ENCODE measurements at places on chromosomes 12 and 14.

DNA sequence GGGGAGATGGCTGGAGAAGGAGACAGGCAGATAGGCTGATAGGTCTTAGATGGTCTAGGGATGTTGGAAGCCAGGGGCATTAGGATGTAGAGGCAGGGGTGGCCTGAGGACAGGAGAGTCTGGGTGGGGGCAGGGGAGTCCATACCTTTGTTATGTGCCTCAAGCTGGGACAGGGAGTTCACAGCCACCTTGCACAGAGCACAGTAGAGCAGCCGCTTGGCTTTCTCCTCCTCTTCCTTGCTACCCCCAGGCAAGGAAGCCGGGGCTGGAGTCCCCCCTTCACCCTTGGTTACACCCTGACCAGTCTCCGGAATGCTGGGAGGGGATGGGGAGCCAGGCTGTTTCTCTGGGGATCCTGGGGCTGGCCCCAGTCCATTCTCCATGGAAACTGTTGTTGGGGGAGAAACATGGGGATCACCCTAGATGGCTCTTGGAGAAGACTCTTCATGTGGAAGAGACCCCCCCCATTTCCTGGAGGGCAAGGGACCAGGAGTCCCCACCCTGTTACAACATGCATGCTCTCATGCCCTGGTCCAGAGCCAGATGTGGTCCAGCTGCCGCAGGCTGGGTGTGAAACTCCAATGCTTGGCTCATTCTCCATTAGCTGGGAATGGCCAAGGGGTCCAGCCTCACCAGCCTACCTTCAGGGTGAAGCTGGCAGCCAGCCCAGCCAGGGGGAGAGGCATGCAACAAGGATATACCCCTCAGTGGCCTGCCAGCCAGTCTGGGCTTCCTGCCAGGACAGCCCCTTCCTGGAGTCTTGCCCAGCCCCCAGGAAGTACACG, 7.2 kb upstream of the GPR84 start:
- DNase-seq: no peak

DNA sequence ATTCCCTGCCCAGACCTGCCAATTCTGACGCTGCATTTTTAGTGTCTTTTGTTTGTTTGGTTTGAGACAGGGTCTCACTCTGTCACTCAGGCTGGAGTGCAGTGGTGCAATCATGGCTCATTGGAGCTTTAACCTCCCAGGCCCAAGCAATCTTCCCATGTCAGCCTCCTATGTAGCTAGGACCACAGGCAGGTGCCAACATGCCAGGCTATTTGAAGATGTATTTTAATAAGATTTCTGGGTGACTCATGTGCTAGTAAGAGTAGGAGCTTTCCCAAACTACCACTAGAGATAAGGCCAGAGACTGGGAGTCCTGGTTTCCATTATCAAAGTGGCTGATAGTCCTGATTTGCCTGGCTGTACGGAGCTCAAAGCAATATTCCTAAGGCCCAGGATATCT, 693.3 kb downstream of the MED13L start:
- no peak for DNase-seq

- DNase-seq: no peak
Observed at GRCh38 chr12:85711735-85712390, 124.3 kb downstream of the RASSF9 start.

GRCh38 chr12:124036657-124037109, 63.7 kb downstream of the ZNF664 start:
- no peak for DNase-seq

GRCh38 chr14:29721586-29721985, 206.1 kb downstream of the PRKD1 start:
- DNase-seq: no peak

GRCh38 chr14:89617481-89618329, 200.7 kb upstream of the FOXN3 start:
- peak; percentile 31 for DNase-seq

GRCh38 chr14:73745571-73746519, 31.7 kb upstream of the PNMA1 start:
- DNase-seq: no peak

GRCh38 chr14:101992708-101993107, 28.3 kb downstream of the DYNC1H1 start:
- peak; percentile 29 for DNase-seq

DNA sequence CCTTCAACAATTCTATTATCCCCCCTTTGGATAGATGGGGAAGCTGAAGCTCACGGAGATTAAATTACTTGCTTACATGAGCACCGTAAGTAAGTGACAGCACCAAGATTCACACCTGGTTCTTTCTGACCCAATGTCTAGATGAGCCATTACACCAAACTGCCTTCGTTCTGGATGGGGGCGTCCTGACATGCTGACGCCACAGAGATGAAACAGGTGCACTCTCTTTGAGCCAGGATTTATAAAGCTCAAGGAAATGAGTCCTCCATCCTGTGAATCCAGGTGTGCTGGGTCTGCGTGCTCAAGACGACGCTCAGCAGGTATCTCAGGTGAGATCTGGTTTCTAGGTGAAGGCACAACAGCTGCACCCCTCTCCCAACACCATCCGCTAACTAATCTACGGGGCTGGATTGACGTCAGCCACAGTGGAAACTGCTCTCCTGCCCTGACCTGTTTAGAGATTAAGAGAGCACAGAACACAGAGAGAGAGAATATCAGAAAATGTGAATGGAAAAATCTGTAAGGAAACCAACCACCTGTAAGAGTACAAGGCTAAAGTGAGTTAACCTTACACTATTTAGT, 61.6 kb downstream of the KSR2 start:
- DNase-seq: no peak

- DNase-seq: no peak
Observed at GRCh38 chr14:68623826-68624225, 169.0 kb downstream of the ZFP36L1 start.

DNA sequence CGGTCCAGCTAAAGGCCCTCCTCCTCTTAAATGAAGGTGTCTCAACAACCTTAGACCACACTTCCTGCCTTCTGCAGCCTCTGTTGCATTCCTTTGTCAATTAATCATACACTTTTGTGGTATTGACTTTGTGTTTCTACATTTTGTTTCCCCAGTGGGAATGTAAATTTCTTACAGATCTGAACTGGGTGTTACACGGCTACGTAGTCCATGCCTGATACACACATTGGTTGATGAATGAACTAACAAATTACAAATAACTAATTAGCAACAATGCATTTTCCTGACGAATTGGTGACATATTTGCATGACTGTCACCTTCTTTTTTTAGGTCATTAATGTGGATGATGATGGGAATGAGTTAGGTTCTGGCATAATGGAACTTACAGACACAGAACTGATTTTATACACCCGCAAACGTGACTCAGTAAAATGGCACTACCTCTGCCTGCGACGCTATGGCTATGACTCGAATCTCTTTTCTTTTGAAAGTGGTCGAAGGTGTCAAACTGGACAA, 15.2 kb upstream of the CCT2 start:
- DNase-seq: no peak

- DNase-seq: no peak
Observed at GRCh38 chr12:49809906-49810389, 18.3 kb downstream of the NCKAP5L start.

DNA sequence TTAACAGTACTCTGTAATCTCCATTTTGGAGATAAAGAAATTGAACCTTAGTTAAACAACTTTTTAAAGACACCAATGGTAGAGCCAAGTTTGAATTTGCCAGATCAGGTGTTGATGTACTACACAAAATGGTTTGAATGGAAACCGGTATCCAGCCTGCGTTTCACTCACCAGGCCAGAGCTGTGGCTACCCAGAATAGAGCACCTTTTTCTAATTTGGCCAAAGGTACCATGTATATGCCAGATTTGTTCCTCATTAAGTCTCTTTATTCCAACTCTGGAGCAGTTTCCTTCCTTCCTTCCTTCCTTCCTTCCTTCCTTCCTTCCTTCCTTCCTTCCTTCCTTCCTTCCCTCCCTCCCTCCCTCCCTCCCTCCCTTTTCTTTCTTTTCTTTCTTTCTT, 39.3 kb downstream of the PALS1 start:
- no peak for DNase-seq

DNA sequence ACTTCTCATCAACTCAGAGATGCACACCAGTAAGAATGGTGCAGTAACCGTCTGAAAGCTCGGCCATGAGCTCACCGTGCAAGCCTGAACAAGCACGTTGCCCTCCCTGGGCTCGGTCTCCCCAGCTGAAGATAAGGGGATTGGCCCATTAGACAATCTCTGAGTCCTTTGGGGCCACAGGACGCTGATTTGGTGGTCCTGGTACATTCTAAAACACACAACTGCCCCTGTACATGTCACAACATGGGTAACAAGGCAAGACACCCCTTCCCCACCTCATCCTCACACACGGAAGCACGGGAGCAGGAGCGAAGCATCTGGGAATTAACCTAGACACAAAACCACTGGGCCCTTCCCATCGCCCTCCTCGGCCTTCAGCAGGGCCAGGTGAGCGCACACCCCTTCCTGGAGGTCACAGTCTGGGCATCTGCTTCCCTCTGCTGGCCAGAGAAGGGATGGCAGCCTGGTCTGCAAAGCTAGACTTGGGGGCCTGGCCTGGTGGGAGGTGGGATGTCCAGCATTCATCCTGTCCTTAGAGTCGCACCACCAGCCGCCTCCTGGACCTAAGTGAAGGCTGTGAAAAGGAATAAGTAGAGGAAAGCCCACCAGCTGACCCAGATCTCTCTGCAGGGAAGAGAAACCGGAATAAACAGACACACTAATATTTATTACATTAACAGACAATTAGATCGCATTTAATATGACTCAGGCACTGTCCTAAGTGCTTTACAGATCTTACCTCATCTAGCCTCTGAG, 18.9 kb upstream of the SMUG1 start:
- peak; percentile 80 for DNase-seq

DNA sequence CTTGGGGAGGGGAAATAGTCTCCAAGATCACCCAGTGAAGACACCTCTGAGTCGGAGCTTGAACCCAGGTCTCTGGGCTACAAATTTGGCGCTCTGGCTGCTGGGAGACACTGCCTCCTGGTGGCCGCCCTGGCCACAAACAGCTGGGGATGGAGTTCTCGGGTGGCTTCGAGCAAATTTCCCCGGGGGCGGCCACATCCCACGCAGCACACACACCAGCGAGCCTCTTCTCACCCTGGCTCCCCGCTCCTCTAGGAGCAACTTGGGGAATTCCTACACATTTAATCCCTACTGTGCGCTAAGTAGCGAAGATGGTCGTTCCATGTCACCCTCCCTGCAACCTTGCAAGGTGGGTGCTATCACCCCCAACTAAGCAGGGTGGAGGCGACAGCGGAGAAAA, 66.2 kb upstream of the BEGAIN start:
- DNase-seq: peak; percentile 35

GRCh38 chr14:56198438-56198837, 80.2 kb downstream of the PELI2 start:
- no peak for DNase-seq

DNA sequence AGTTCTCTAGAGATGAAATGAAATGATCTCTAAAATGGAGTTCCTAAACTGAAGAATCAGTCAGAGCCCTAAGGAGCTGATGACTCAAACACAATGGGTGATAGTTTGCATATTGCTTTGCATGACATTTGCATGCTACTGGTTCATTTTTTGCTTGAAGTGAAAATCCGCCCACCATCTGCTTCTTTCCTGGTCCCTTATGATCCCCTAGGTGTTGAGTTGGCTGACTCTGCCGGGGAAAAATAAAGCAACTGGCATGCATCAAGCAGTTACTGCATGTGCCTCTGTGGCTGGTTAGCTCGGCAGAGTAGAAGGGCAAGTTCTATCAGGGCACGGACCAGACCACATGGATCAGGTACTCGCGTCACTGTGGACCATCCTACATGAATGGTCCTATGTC, 151.1 kb downstream of the PPM1H start:
- DNase-seq: peak; percentile 59

DNA sequence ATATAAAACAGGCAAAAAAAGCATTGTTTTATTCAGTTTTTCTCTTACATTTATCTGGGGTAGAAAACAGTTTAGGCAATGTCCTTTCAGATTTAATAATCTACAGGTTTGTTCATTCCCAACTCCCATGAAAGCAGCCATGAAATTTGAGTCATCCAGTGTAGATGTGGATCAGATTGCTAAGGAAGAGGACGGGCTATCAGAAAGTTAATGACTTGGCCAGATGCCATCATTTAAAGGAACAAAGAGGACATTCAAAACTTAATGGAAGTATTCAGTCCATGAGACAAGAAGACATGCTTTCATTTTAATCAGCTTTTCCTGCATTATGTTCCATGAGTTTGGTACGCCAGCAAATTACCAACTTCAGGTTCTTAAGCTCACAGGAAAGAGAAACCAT, 31.1 kb upstream of the POC1B start:
- no peak for DNase-seq

DNA sequence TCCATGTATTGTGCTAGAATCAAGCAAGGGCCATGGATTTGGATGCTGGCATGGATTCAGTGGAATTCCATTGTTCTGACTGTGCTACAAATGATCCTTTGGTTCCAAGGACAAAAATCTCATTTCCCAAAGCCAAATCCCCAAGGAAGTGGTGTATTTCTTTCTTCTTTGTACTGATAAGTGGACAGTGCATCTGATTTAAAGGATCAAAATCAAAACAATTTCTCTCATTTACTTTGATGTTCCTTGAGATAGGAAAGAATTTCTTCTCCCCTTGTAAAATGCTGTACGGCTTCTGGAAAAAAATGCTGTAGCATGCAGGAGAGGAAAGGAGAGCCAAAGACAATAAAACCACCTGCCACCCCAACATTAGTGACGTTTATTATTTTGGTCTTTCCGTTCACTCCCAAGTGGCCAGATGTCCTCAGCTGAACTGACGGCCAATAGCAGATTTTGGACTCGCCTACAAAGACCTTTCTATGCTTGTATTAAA, 185.7 kb downstream of the PRKD1 start:
- no peak for DNase-seq

GRCh38 chr12:46657453-46658411, 168.1 kb downstream of the SLC38A4 start:
- no peak for DNase-seq

DNA sequence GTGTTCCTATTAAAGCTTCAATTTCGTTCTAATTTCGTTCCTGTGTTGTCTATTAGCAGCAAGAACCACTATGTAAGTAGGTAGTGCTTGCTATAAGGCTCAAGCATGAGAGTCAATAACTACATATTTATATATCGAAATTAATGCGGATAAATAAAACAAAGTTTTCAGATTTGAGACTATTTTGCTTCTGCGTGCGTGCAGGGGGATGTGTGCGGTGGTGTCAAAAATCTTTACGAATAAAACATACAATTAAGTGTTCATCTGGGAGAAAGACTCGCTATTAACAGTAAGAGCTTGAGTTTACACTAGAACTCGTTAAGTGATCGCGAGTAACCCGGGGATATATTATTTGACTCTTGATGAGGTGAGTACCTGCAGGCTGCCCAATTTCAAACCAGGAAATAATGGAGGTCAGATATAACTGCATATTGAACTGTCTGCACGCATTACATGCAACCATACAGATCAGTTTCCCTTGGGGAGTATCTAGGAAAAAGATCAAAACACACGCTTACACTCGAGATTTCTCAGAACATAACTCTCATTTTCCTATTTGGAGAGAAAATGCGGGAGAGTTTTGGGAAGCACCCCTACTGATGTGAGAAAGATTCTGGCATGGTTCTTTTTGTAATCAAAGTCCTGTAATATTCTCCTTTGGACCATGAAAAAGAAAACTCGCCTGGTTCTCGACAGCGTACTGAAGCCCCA, 813 bp downstream of the TWF1 start:
- no peak for DNase-seq
